ENCODE measurements at places on chromosomes 3 and 15.

DNA sequence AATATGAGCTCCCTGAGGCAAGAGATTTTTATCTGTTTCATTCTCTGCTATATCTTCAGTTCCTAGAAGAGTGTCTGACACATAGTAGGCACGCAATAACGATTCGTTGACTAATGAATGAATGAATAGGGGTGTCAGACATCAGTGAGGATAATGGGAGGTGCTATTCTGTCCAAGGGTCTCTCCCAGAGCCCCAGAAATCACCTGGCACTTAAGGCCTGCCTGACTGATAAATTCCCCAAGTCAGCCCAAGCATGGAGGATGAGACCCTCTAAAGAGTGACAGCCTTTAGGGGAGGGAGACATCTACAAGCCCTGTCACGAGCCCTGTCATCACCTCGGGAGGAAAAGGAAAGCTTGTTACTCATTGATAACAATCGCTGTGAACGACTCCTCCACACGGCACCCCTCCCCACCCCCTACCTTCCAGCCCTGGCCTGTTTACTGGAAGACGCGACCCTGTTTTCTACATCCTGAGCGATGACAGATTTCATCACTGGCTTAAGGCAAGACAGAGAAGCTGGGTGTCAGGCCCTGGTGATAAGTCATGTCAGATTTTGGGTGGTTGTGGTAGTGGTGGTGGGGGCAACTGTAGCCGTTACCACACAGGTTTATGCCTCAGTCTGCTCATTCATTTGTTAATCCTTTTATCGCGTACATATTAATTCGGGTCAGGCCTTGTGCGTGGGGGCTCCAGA lies 23.1 kb downstream of the BHLHE40 start:
- DNase-seq: no peak

GRCh38 chr3:129425213-129425612 lies 3.2 kb downstream of the EFCAB12 start:
- no peak for DNase-seq

- DNase-seq: no peak
Observed at GRCh38 chr3:115325539-115325938, 178.5 kb upstream of the ZBTB20 start.

- DNase-seq: no peak
Observed at GRCh38 chr3:42174679-42175385, 83.7 kb downstream of the TRAK1 start.

DNA sequence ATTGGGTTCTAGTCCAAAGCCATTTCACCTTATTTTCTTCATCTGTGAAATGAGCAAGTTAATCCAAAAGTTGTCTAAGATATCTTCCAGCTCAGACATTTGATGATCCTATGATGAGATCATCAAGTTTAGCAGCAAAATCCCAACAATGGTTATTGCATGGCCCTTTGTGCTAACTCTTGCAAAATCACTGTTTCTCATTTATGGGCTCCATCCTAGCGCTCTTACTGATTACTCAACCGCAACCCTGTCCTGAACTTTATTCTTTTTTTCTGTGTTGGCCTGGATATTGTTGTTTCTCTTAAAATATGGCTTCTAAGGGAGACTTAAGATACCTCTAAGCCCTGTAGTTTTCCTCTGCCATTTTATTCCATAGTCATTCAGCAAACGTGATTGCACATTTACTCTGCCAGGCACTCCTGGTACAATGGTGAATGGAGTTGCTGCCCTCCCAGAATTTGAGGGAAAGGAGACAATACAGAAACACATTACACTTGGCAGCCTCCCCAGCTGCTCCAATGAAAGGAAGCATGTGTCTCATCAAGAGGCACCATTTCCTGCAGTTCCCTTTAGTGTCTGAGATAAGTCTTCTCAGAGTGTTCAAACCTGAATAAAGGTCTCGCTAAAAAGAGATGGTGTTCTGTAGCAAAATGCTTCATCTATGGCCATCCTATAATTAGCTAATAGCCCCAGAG lies 4.4 kb downstream of the GXYLT2 start:
- no peak for DNase-seq

GRCh38 chr3:25604107-25604805 lies 60.5 kb downstream of the TOP2B start:
- no peak for DNase-seq

GRCh38 chr3:107781253-107781652 lies 258.5 kb downstream of the BBX start:
- DNase-seq: no peak

GRCh38 chr15:35329521-35329961 lies 216.4 kb downstream of the DPH6 start:
- DNase-seq: no peak

- no peak for DNase-seq
Observed at GRCh38 chr15:34732430-34732829, 22.4 kb downstream of the GJD2 start.

DNA sequence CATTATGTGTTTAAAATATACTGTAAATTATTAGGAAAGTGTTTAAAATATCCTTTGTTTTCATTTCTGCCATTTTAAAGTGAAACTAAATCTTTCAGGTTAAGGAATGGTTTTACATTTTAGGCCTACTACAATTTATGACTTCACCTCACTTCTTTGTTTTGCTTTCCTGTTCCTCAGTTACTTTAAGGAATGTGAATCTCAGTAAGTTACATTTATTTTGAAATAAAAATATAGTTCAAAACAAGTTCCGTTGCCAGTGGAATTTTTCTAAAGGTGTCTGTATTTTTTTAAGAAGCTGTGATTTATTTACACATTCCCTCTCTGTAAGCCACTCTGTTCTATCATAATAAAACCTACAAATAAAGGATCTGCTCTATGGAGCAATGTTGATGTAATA lies 630.9 kb upstream of the AGTR1 start:
- DNase-seq: no peak

- DNase-seq: no peak
Observed at GRCh38 chr15:90750186-90750585, 33.0 kb downstream of the BLM start.

DNA sequence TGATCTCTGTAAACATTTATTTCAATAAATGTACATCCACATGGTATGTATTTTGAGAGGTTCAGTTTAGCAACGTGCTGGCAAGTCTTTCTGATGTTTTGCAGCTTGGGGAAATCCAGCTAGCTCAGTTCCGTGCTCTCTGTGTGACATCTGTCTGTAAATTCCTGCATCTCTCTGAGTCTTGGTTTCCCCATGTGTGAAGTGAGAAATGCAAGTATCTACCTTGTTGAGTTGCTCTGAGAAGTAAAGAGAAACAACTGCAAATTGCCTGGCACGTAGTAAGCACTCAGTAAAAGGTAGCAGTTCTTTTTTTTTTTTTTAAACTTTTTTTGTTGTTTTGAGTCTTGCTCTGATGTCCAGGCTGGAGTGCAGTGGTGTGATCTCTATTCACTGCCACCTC lies 30.2 kb upstream of the MORF4L1 start:
- DNase-seq: no peak

- DNase-seq: no peak
Observed at GRCh38 chr3:197901626-197902025, 48.4 kb upstream of the RPL35A start.

GRCh38 chr3:176879710-176880109 lies 317.6 kb downstream of the TBL1XR1 start:
- no peak for DNase-seq

GRCh38 chr3:119293105-119293870 lies 895 bp upstream of the ARHGAP31 start:
- no peak for DNase-seq

DNA sequence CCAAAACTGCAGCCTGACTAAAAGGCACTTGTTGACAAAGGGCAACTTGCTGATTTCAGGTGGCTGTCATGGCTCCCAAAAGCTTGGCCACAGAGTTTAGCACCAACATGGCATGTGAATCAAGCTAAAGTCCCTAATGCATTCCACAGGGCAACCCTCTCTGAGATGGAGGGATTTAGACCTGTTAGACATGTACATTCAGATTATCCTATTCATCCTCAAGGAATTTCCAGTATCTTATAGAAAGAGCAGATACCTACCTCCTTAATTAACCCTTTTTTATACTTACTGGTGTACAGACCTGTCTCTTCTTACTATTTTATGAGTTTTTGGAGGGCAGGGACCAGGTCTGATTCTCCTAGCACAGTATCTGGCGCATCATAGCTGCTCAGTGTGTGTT lies 31.3 kb downstream of the ACP3 start:
- no peak for DNase-seq

GRCh38 chr3:98796334-98796733 lies 33.2 kb downstream of the ST3GAL6 start:
- DNase-seq: no peak

GRCh38 chr15:66642514-66642913 lies 59.5 kb upstream of the SMAD6 start:
- DNase-seq: no peak

GRCh38 chr3:25457671-25458419 lies 29.8 kb downstream of the RARB start:
- no peak for DNase-seq

DNA sequence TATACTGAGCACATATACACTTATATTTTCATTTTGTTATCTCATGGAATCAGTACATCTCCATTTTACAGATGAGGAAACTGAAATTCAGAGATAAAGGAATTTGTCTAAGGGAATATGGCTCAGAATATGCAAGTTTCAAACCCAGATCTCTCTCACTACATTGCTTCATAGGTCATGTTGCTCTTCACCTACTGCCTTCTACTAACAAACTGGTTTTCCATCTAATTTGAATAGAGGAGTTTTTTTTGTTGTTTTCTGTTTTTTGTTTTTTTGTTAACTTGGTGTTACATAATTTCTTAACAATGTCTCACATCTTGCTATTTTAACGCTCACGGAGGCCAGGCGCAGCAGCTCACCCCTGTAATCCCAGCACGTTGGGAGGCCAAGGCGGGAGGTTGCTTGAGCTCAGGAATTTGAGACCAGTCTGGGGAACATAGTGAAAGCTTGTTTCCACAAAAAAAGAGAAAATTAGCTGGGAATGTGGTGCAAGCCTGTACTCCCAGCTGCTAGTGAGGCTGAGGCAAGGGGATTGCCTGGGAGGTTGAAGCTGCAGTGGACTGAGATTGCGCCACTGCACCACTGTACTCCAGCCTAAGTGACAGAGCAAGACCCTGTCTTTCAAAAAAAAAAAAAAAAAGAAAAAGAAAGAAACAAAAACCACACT lies 37.0 kb downstream of the FMN1 start:
- DNase-seq: no peak

DNA sequence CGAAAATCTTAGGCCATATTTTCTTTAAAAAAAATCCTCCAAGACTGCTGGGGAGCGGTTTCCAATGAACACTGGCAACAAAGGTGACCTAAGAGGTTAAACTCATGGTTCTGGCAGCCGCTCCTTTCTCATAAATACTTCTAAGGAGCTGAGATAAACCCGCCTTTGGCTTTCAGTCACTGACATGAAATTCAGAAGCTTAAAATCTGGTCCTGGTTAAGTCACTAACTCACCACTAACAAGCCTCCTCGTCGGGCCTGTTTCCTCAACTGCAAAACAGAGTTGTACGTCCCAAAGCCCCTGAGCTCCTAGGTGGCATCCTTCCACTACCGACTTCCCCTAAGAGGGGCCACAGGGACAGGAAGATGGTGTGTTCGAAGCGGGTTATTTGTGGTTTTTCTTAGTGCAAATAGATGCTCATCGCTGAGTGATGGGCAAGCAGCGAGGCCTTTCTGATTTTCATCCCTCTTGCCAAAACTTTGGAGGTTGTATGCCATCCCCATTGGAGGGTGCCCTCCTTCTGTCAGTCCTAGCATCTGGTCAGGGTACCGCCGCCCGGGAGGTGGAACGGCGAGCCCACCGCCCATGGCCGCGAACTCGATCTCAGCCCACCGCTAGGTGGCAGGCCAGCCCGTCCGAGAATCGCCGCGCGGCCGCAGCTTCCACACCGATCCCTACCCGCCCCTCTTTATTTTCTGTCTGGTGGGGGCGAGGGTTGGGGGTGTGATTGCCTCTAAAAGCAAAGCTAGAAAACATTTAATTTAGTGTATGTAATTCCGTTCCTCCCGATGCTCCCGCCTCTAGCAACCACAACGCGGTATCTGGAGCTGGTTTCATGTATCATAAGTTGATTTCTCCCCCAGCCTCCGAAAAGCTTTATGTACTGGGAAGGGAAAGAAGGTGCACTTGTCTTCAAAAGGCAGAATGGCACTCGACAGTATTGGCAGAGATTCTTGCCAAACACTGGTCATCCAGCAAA lies 4.6 kb downstream of the BCL6 start:
- DNase-seq: peak; percentile 49

All from omental fat pad (tissue), 4 donors.